Upper lobe of left lung (tissue), 6 donors: ENCODE measurements at places on chromosomes 5 and 9. TPM values are rescaled to one million over a fixed set of nuclear protein-coding genes. Genes with fewer than 3 reads are reported as not detected.

DNA sequence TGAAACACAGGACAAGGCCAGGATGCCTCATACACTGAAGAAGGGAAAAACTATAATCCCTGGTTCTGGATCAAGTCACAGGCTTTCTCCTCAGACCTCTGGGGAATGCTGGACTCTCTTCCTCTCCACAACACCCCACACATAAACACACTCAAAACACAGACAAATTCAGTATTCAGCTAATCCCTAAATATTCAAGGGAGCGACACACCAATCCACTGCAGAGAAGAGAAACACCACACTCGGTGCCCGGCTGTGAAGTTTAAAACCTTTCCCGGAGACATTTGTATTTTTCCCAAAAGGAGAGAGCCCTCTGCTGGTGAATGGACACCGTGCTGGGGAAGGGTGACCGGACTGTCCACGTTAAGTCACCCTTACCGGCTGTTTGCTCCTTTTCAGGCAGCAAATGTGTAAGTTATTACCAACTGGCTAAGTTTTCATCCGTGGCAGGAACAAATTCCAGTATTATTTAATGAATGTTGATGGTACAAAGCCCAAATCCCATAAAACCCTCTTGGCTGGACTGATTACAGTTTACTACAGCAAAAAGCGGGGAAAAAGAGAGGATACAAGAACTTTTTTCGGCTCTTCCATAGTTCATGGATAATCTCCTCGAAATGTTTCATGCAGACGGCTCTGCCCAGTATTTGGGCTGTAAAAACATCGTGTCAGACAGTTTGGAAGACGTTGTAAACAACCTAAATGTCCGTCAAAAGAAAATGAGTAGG is 130.9 kb upstream of the SLC30A5 start:
- H3K27ac ChIP-seq: no peak overlapping the region
- no peaks in the 10 kb centered on the region for H3K36me3 ChIP-seq
- no peak overlapping the region for H3K4me3 ChIP-seq
- no peak for DNase-seq
- H3K4me1 ChIP-seq: no peaks in the 10 kb centered on the region

DNA sequence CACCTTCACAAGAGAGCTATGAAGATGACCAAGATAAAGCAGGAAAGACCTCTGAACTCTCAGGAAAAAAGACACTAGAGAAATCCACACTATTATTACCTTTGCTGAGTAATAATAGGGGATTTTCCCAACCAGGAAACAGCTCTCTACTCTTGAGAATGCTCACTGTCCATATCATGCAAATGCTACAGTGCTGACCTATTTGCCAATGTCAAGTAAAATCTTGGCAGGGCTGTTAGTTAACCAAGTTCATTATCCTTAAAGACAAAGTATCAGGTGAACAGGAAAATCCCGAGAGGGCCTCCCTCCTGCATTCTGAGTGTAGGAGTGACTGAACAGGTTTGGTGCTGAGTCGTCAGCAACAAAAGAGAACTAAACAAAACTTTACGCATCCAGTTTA is 306.6 kb downstream of the ACTL7B start:
- no peak overlapping the region for H3K27ac ChIP-seq
- no peak for DNase-seq
- no peak overlapping the region for H3K4me3 ChIP-seq
- H3K27me3 ChIP-seq: no peaks in the 10 kb centered on the region

DNA sequence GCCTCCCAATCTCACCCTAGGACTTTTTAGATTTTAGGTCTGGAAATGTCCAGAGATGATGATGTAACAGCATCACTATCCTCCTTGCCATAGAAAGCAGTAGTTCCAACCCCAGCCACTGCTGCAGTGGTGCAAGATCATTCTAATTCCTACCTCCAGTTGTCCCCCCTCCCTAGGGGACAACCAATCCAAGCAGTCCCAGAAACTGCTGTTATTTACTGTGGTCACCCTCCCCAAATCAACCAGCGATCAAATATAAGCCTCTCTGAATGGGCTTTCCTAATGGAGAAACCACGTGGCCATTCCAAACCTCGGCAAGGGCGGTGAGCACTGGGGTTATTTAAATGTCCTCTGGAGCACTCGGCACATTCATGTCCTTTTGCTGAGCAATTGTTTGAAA is 159.8 kb downstream of the SLF1 start:
- H3K4me1 ChIP-seq: no peaks in the 10 kb centered on the region
- H3K27ac ChIP-seq: no peak overlapping the region
- DNase-seq: no peak
- H3K36me3 ChIP-seq: no peaks in the 10 kb centered on the region
- no peaks in the 10 kb centered on the region for H3K27me3 ChIP-seq

- peaks cover 35% of the 10 kb centered on the region for H3K36me3 ChIP-seq
- DNase-seq: no peak
- H3K27ac ChIP-seq: no peak overlapping the region
- peaks cover 19% of the 10 kb centered on the region for H3K4me1 ChIP-seq
- H3K4me3 ChIP-seq: no peak overlapping the region
- H3K27me3 ChIP-seq: no peaks in the 10 kb centered on the region
Measured at GRCh38 chr5:177482359-177482795, 8.9 kb upstream of the DBN1 start.

- no peak overlapping the region for H3K4me3 ChIP-seq
- no peaks in the 10 kb centered on the region for H3K36me3 ChIP-seq
- DNase-seq: no peak
- H3K4me1 ChIP-seq: peaks cover 2% of the 10 kb centered on the region
- H3K27ac ChIP-seq: no peak overlapping the region
- no peaks in the 10 kb centered on the region for H3K27me3 ChIP-seq
Measured at GRCh38 chr5:43780586-43780985, 177.6 kb downstream of the NNT start.

GRCh38 chr5:167207081-167207480 is 1084.4 kb upstream of the WWC1 start:
- no peaks in the 10 kb centered on the region for H3K27me3 ChIP-seq
- DNase-seq: no peak
- no peak overlapping the region for H3K27ac ChIP-seq
- H3K36me3 ChIP-seq: no peaks in the 10 kb centered on the region
- no peak overlapping the region for H3K4me3 ChIP-seq

DNA sequence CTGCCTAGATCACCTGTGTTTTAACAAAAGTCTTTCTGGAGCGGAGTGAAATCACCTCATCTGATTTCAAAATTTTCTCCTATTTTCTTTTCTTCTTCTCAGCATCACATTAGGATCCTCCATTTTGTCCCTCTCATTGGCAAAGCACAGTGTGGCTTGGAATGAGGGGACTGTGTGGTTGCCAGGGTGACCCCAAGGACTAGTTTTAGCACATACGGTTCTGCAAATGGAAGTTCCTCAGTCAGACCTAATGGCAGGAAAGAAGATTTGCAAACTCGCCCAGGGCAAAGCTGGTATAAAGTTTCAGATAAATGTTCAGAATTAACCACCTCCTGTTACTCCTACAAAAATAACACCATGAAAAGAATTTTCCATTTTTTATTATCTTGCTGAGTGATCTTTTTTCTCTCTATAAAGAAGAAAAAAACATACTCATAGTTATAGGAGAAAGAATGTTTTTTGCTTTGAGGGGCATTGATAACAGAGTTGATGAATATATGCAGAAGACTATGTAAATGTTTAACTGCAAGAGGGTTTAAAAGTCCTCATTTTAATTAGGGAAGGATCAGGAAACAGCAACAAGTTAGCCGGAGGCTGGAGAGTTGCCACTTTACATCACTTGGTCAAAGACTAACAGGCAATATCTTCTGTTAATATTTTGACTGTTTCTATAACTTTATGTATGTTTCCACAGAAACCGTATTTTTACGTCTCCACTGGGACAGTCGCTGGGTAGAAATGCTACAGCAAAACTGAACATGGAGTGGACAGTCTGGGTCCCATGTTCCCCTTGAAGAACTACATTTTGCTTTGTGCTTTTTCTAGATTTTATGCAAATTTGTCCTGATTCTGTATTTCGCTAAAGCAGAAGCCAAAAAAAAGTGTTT is 257.8 kb downstream of the NR2F1-AS1 start:
- no peak overlapping the region for H3K27ac ChIP-seq
- H3K36me3 ChIP-seq: no peaks in the 10 kb centered on the region
- H3K4me3 ChIP-seq: no peak overlapping the region
- H3K27me3 ChIP-seq: no peaks in the 10 kb centered on the region
- no peak for DNase-seq
- H3K4me1 ChIP-seq: no peaks in the 10 kb centered on the region

- H3K27me3 ChIP-seq: no peaks in the 10 kb centered on the region
- DNase-seq: no peak
- H3K4me1 ChIP-seq: peaks cover 8% of the 10 kb centered on the region
- no peaks in the 10 kb centered on the region for H3K36me3 ChIP-seq
Measured at GRCh38 chr9:4207881-4208615, 91.8 kb downstream of the GLIS3 start.

- H3K4me1 ChIP-seq: no peaks in the 10 kb centered on the region
- H3K27ac ChIP-seq: no peak overlapping the region
- no peak overlapping the region for H3K4me3 ChIP-seq
- DNase-seq: no peak
- H3K27me3 ChIP-seq: no peaks in the 10 kb centered on the region
Measured at GRCh38 chr9:33714989-33715388, 80.4 kb upstream of the PRSS3 start.

DNA sequence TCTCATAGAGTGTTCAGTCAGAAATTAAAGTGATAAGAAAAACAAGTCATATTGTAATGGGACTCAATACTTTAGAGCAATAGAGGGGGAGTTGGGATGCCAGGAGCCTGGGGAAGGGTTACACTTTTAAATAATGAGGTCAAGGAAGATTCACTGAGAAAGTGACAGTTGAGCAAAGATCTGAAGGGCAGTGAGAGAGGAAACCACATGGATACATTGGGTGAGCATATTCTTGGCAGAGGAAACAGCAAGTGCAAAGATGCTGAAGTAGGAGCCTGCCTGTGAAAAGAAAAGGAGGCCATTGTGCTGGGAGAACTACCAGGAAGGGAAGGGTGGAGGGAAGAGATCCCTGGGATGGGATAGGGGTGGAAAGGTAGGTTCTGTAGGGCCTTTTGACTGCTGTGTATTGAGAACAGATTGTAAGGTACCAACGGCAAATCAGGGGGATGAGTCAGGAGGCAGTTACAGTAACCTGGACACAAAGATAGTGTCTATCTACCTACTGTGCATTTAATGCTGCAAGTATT is 79.4 kb downstream of the PAM start:
- H3K27ac ChIP-seq: no peak overlapping the region
- no peak overlapping the region for H3K4me3 ChIP-seq
- no peaks in the 10 kb centered on the region for H3K4me1 ChIP-seq
- H3K36me3 ChIP-seq: no peaks in the 10 kb centered on the region
- no peak for DNase-seq
- H3K27me3 ChIP-seq: no peaks in the 10 kb centered on the region

DNA sequence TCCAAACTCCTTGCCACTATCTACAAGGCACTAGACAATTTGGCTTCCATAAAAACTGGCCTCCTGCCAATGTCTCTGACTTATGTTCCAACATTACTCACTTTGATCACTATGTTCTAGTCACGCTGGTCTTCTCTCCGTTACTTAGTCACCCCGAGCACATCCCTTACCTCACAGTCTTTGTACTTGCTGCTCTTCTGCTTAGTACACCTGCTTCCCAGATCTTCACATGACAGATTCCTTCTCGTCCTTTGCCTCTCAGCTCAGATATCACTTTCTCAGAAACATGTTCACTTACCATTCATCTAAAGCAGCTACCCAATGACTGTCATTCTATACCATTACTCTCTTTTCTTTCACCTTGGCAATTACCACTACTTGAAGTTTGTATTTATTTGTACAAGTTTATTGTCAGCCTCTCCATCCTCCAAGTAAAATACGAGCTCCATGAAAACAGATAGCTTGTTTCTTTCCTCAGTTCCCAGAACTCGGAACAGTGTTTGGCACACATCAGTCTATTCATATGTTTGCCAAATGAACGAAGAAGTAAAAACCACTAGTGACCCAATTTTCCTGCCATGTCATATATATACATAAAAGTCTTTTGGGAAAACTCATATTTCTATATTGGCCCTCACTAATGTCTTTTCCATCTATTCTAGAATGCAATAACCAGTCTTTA is 5.9 kb upstream of the SLC22A5 start:
- H3K4me1 ChIP-seq: no peaks in the 10 kb centered on the region
- H3K4me3 ChIP-seq: no peak overlapping the region
- no peaks in the 10 kb centered on the region for H3K27me3 ChIP-seq
- no peaks in the 10 kb centered on the region for H3K36me3 ChIP-seq

DNA sequence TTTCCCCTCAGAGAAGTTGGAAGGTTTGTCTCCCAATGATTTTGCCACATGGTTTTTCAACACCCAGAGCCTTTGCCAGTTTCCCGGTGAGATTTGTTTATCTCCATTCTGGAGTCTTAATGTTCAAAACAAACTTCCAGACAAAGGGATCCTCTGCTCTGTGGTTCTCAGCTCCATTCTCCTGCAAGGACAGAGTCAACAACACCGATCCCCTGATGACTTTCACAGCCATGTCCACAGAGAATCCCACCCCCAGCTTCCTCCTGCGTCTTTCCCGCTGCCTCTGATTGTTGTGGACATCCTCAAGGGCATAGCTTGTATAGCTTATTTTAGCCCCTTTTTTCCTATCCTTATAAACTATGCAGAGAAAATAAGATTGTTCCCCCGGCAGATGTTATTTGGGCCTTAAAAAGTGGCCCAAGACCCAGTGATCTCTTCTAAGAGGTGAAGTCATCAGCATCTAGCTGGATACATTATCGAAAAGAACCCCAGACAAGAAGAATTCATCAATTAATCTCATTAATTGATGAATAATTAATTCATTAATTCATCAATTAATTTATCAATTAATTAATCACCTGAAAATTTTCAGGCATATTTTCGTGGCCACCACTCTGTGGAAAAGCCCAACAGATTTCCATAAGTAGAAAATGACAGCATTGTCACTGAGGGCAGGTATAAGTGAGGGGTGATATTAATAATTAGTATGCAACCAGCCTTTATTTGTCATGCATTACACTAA is 2.9 kb upstream of the ABLIM3 start:
- DNase-seq: no peak
- H3K4me1 ChIP-seq: peaks cover 30% of the 10 kb centered on the region
- no peak overlapping the region for H3K4me3 ChIP-seq
- H3K36me3 ChIP-seq: no peaks in the 10 kb centered on the region
- no peaks in the 10 kb centered on the region for H3K27me3 ChIP-seq

DNA sequence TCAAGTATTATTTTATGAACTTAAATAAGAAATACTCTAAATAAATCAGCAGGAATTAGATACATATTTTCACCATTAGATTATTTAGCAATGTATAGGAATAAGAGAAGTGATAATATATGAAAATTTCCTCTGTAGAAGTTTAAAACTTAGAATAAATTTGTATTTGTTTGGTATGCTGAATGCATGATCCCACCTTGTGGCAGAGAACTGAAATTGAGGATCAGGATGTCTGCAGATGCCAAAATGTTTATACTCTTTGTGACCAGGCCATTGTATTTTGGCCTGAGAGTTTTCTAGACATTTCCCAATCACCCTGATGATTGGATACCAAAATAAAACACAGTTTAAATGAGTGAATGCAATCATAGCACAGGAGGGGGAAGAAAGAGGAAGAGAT is 6.3 kb downstream of the TYRP1 start:
- H3K27ac ChIP-seq: no peak overlapping the region
- peaks cover 14% of the 10 kb centered on the region for H3K4me1 ChIP-seq
- no peak overlapping the region for H3K4me3 ChIP-seq
- H3K36me3 ChIP-seq: no peaks in the 10 kb centered on the region

- H3K27ac ChIP-seq: no peak overlapping the region
- H3K4me1 ChIP-seq: no peaks in the 10 kb centered on the region
- no peak overlapping the region for H3K4me3 ChIP-seq
- DNase-seq: no peak
Measured at GRCh38 chr5:131491749-131492148, 143.3 kb downstream of the RAPGEF6 start.

The NMUR2 gene
- not detected for total RNA-seq

The PKD2L2 gene
- not detected for total RNA-seq

The IL31RA gene
- total RNA-seq: 0.31 TPM

The PDZD2 gene
- 71.6 TPM for total RNA-seq

The POMT1 gene
- 55.5 TPM for total RNA-seq

The TAF11L5 gene
- total RNA-seq: not detected

The PCDHGC3 gene
- total RNA-seq: 116 TPM

The C1QTNF2 gene
- 0.39 TPM for total RNA-seq

The FCHSD1 gene
- 48.1 TPM for total RNA-seq
